Urothelium cell line (cell line): ENCODE measurements at places on chromosomes 11 and 22.

DNA sequence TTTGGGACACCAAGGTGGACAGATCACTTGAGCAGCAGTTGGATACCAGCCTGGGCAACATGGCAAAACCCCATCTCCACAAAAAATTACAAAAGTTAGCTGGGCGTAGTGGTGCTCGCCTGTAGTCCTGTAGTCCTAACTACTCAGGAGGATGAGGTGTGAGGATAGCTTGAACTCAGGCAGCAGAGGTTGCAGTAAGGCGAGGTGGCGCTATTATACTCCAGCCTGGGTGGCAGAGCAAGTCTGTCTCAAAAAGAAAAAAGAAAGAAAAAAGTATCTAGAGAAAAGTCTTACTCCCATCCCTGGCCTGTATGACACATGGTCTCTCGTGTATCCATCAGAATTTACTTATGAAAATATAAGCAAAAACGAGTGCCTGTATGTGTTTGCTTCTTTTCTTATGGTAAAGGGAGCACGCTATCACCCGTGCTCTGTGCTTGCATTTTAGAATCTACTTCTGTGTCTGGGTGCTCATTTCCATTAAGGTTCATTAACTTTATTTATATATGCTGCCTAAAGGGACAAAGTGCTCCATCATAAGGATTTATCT, 15.4 kb upstream of the CPT1A start:
- no peak for DNase-seq

DNA sequence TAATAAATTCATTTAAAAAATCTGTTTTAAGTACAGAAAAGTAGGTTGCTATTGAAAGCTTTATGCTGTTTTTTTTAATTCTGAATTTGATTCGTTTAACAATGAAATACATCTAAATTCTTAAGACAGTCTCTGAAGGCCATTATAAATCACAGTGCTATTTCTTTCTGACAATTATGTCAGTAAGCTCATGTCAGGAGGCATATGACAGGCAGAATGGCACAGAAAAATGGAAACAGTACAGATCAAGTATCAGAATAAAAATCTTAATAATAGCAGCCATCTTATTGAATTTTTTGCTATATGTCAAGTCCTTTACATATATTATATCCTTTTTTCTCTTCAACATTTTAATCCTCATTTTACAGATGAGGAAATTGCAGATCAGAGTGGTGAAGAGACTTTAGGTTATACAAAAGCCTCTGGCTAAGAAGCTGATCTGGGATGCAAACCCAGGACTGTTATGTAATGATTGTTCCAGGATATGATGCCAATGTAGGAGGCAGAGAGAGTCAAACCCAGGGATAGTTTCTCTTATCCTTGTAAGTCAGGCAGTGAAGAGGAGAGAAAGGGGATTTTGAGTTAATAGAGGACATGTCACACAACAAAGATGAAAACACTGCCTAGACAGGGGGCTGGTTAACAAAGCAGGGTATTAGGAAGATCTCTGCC, 283.1 kb upstream of the CCDC90B start:
- no peak for DNase-seq

- DNase-seq: no peak
Measured at GRCh38 chr22:42262964-42263363, 7.5 kb downstream of the TCF20 start.

GRCh38 chr11:33540946-33541915, 159.4 kb downstream of the C11orf91 start:
- DNase-seq: no peak

DNA sequence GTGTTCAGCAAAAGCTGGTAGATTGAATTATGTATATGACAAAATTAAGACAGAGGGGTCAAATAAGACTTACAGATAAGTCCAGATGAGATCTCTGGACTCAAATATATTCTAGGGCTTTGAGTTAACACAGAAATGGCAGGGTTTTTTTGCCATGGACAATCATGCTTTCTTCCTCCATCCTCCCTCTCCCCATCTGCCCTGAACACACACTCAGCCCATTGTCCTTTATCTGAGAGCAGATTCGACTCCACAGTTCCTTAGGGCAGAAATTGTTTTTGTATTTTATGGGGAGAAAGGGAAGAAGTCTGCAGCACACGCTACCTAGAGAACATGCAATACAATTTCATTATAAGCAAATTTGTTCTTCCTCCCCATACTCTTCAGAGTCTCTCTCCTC, 86.8 kb downstream of the SLC1A2 start:
- DNase-seq: no peak
